ENCODE measurements at places on chromosomes 12 and 14.

- DNase-seq: no peak
Observed at GRCh38 chr14:71701990-71702389, 230.2 kb upstream of the RGS6 start.

GRCh38 chr12:104671409-104672095 lies 214.8 kb downstream of the CHST11 start:
- DNase-seq: peak; percentile 72

GRCh38 chr12:53994264-53995001 lies 5.5 kb upstream of the HOXC9 start:
- no peak for DNase-seq

DNA sequence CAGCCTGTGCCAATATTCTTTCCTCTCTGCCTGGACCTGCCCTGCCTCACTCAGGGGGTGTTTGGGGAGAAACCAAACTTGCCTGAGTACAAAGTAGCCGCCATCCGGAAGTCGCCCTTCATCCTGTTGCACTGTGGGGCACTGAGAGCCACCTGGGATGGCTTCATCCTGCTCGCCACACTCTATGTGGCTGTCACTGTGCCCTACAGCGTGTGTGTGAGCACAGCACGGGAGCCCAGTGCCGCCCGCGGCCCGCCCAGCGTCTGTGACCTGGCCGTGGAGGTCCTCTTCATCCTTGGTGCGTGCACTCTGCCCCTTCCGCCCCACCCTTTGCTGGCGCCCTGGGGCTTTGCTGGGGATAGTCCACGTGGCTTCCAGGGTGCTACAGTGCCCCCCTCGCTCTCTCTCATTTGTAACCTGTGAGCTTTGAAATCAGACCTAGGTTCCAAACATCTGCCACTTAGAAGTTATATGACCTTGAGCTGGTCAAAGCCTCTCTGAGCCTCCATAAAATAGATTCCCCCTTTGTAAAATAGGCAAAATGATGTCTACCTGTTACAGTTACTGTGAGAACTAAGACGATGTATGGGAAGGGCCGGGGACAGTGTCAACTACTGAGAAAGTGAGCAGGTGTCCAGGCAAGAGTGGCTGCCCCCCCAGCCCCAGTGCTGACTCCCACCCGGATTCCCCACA lies 4.5 kb downstream of the KCNH3 start:
- DNase-seq: no peak

- DNase-seq: no peak
Observed at GRCh38 chr14:58808828-58809227, 171.1 kb downstream of the DACT1 start.

- no peak for DNase-seq
Observed at GRCh38 chr12:102643879-102644575, 163.7 kb upstream of the IGF1 start.

GRCh38 chr14:102320033-102320660 lies 601 bp downstream of the ZNF839 start:
- peak; percentile 50 for DNase-seq

DNA sequence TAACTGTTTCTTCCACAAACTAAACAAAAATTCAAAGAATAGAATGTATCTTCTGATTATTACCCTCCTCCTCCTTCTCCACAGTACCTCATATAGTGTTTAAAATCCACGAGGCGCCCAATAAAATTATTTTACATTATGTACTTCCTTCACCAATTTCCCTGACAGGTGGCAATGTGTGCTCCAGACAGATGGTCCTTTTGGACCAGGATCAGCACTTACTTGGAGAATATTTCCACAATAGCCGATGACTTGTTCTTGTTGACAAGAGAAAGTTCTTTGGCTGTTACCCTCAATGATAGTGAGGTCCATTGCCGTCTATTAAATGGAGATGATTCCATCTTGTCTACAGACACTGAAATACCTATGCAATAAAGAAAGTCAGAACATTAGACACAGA lies 34.9 kb downstream of the LIMA1 start:
- no peak for DNase-seq

DNA sequence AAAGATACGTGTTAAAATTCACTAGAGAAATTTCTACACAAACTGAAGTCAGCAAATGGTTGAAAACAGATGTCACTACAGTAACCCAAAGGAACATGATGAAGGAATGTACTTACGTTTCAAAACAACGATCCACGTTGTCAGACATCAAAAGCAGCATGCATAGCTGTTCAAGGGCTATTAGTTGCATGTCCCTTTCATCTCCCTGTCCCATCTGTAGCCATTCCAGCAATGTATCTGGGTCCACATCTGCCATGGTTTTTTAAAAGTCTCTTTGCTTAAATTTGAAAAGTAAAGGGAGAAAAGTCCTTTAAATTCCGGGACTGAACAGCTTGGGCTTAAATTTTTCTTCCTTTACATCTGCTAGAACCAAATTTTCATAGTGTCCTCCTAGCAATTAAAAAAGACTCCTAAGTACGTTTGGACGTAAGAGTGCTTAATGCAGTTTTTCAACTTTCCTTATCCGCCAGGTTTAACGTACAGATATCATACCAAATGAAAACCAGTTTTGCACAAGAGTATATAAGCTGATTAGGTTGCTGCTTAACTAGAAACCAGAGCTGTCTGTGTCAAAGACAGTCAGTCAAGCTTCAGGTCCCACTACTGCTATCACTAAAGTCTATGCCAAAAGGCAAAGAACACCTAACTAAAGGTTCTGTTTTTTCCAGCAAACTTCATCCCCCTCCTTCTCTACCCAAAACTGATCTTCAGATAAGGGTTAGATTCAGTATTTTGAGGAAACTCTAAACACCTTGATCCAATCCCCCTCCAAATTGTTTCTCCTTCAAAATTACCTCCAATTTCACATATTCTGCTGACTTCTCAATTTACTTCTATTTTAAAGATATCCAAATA lies 1.7 kb downstream of the HECTD1 start:
- no peak for DNase-seq

GRCh38 chr12:42539696-42540095 lies 49.9 kb downstream of the PRICKLE1 start:
- DNase-seq: no peak

GRCh38 chr12:69837191-69837590 lies 12.2 kb downstream of the MYRFL start:
- no peak for DNase-seq

GRCh38 chr14:74955229-74956026 lies at the start of gene PGF:
Gene PGF (minus strand): TSS chr14:74955597. CDS start chr14:74955242, 355 bp downstream.
- no peak for DNase-seq

- no peak for DNase-seq
Observed at GRCh38 chr14:75939200-75939599, 42.6 kb downstream of the TGFB3 start.

DNA sequence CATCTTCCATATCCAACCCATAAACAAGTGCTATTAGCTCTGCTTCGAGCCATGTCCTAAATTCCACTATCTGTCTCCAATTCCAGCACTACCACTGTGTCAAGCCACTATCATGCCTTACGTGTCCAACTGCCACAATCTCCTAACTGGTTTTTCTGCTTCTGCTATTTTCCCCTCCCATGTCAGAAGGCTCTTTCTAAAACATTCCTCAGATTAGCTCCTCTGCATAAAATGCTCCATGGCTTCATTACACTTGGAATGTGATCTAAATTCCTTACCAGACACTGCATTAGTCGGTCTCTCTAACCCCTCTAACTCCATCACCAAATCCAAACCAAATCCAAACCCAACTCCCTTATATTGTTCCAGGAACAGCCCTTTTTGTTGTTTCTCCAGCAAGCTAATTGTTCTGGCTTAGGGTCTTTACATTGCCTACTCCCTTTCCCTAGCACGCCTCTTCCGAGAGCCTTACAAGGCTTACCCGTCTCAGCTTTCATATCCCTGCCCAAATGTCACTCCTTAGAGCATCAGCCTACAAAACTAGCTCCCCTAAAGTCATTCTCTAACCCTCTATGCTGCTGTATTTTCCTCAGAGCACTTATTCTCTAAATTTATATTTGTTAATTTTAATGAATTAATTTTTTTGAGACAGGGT lies 139.7 kb downstream of the HELB start:
- DNase-seq: no peak

DNA sequence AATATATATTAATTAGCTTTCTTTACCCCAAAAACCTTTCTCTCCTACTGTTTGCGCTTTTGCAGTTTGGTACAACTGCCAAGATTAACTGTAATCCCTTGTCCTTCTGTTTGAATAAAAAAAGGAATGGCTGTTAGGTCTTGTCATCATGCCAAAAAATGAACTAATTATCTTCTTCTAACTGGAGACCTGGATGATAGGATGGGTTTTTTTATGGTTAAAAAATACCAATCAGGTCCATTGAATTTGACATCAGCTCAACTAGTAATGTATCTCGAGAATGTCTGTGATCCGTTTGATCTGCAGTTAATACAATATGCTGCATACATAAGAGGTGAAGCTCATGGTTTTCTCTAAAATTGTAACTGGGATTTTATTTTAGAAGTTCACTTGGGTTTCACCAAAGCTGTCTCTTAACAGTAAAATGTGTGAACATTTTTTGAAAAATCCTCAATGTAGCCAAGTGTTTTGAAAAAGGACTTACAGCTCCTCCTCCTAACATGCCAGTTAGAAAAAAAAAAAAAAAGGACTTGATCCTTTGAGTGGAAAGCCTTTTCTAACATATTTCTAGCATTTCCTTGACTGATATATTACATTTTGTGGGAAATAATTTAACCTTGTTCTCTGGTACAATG lies 96.8 kb downstream of the SRGAP1 start:
- no peak for DNase-seq

DNA sequence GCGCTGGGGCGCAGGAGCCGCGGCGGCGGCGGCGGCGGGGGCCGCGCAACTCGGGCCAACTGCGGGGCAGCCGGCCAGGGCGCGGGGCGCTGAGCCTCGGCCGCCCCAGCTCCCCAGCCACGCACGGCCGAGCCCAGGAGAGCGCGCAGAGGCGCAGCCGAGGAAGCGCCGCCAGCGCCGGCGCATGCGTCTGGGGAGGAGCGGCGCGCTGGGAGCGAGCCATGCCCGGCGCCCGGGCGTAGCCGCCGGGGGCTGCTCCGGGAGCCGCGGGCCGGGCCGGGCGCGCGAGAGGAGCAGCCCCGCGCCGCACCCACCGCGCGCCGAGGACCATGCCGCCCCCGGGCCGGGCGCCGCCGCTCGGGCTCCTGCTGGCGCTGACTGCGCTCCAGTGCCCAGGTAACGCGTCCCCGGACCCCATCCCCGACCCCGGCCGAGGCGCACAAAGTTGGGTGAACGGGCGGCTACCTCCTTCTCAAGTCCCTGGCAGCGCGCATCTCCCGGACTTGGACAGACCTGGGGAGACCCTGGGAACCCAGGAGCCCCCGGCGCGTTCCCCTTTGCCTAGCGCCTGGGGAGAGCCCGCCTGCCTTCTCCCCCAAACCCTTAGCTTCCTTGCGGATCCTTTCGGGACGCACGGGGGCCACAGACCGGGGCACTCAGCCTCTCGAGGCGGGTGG lies 121.4 kb downstream of the AACS start:
- no peak for DNase-seq

- no peak for DNase-seq
Observed at GRCh38 chr12:54059668-54060067, 6.0 kb downstream of the HOXC4 start.

DNA sequence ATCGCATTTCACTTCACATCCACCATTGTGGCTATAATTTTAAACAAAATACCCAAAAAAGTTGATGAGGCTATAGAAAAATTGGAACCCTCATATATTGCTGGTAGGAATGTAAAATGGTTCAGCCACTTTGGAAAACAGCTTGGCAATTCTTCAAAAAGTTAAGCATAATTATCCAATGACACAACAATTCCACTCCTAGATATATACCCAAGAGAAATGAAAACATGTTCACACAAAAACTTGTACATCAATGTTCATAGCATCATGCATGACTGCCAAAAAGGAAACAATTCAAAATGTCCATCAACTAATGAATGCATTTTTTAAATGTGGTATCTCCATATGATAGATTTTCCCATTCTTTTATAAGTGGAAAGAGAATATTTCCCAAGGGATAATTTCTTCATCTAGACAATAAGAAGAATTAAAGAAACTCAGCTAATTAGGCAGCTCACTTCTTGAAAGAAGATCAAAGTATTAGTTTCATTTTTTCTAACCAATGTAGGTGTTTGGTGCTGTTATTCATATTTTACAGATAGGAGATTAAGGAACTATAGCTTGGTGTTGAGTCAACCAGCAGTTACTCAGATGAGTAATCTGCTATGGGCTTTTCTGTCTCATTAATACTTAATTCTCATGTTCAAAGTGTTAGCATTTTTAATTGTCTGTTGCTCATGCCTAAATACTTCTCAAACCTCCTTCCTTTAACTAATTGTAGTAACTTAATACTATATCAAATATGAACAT lies 32.8 kb downstream of the YEATS4 start:
- DNase-seq: no peak

DNA sequence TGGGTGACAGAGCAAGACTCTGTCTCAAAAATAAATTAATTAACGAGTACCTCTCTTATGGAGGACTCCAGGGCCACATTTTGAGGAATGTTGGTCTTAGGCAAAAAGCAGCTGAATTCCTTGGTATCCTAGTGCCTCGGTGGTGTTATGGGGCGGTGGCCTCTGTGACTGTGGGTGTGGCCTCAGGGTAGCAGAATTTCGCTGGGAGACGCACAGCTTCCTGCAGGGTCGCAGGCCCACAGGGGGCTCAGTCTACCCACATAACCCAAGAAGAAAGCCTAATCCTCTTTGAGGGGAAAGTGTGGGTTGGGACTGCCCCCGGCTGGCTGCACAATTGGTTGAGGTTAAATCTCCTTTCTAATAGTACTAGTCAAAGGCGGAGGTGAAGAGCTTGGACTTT lies 11.2 kb upstream of the SERPINA4 start:
- no peak for DNase-seq

- DNase-seq: peak; percentile 63
Observed at GRCh38 chr14:32473464-32473855, 144.4 kb downstream of the AKAP6 start.

DNA sequence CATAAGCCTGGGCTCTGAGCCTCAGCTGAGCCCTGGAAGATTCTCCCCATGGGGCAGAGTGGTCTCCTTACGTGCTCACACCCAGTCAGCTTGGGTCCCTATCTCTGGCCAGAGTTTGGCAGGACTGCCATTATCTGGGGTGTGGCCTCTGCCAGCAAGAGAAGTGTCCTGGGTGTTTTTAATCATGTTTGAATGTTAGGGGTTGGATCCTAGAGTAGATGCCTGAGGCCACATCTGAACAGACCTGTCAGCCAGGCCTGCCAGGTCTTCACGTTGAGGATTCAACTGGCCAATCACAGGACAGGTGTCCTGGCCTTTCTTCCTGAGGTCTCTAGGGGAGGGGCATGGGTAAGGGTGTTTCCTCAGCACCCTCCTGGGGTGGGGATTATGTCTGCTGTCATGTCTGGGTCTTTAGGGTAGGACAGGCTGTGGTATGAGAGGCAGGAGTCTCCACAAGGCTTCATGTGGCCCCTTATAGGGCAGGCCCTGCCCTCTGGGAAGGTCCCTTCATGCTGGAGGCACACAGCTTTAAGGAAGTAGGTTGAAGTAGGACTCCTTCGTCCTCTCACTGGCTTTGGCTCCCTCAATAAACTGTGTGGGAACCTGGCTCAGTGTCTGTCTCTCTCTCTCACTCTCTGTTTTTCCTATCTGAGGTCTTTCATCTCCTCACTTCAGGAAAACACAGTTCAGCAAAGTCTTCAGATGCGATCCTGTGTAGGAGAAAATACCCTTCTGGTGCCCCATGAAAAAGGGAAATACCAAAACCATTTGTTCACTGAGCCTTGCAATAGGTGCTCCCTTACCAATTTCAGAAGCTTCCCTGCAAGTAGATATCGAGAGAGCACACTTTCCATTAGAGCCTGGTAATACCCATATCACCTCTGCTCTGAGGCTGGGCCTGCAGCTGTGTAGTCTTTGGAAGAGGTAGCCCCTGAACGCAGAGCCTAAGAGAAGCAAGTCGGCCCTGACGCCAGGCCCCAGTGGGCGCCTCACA lies 6.7 kb upstream of the FITM1 start:
- no peak for DNase-seq
